ENCODE measurements at places on chromosomes 3 and 15. TPM values are rescaled to one million over a fixed set of nuclear protein-coding genes. Genes with fewer than 3 reads are reported as not detected.

The NMB gene
- total RNA-seq, result 1.3 TPM

The ALDH1A2 gene
- not detected for total RNA-seq

The SNTN gene
- not detected for total RNA-seq

The FMN1 gene
- 29.4 TPM for total RNA-seq

The KIF7 gene
- 5.0 TPM for total RNA-seq
